ENCODE measurements at places on chromosomes 16 and 17.

- no peak overlapping the region for H3K27ac ChIP-seq
- no peaks in the 10 kb centered on the region for H3K4me1 ChIP-seq
- no peaks in the 10 kb centered on the region for H3K27me3 ChIP-seq
- DNase-seq: no peak
- H3K36me3 ChIP-seq: no peaks in the 10 kb centered on the region
- H3K4me3 ChIP-seq: no peak overlapping the region
Measured at GRCh38 chr17:15271741-15272140, 6.6 kb upstream of the PMP22 start.

- no peaks in the 10 kb centered on the region for H3K27me3 ChIP-seq
- H3K4me3 ChIP-seq: no peak overlapping the region
- no peak for DNase-seq
- H3K36me3 ChIP-seq: no peaks in the 10 kb centered on the region
Measured at GRCh38 chr16:55120826-55121225, 190.2 kb downstream of the IRX5 start.

DNA sequence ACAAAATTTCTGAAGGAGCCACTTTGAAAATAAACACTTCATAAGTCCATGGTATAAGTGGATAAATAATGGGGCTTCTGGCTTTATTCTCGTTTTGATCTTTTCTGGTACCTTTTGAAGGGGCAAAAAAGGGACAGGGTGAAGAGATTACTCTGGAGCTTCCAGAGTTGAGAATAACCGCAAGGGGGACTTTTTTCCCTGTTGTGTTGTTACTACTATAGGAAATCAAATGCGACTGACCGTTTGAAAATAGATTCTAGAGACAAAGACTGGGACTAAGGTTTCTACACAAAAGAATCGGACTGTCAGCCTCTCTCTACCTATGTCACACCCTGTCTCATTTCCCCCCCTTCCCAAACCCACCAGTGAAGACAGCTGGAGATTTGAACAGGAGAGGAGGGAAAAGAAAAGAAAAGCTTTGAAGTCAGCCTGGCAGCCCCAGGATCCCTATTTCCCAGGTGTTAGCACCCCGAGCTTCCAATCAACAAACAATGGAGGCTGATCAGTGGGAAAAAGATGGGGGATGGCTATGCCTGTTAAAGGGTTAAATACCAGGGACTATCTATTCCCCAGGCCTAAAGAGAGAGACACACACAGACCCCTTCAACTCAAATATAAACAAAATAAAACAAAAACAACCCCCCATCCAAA lies 8.4 kb downstream of the HOXB4 start:
- no peak overlapping the region for H3K4me3 ChIP-seq
- H3K27me3 ChIP-seq: peaks cover 86% of the 10 kb centered on the region
- no peak overlapping the region for H3K27ac ChIP-seq
- DNase-seq: no peak

GRCh38 chr17:57203040-57203439 lies 53.3 kb upstream of the MSI2 start:
- DNase-seq: no peak
- no peaks in the 10 kb centered on the region for H3K36me3 ChIP-seq
- H3K4me3 ChIP-seq: no peak overlapping the region
- H3K4me1 ChIP-seq: no peaks in the 10 kb centered on the region
- H3K27me3 ChIP-seq: no peaks in the 10 kb centered on the region
- H3K27ac ChIP-seq: no peak overlapping the region

- H3K4me1 ChIP-seq: peaks cover 11% of the 10 kb centered on the region
- H3K4me3 ChIP-seq: no peak overlapping the region
- peaks cover 7% of the 10 kb centered on the region for H3K36me3 ChIP-seq
- H3K27ac ChIP-seq: no peak overlapping the region
- no peak for DNase-seq
- H3K27me3 ChIP-seq: no peaks in the 10 kb centered on the region
Measured at GRCh38 chr17:80729761-80730160, 185.1 kb downstream of the RPTOR start.

GRCh38 chr17:50949989-50950877 lies 84.1 kb upstream of the TOB1 start:
- H3K27ac ChIP-seq: peak overlapping the region; percentile 79
- H3K4me3 ChIP-seq: no peak overlapping the region
- peak; percentile 76 for DNase-seq

DNA sequence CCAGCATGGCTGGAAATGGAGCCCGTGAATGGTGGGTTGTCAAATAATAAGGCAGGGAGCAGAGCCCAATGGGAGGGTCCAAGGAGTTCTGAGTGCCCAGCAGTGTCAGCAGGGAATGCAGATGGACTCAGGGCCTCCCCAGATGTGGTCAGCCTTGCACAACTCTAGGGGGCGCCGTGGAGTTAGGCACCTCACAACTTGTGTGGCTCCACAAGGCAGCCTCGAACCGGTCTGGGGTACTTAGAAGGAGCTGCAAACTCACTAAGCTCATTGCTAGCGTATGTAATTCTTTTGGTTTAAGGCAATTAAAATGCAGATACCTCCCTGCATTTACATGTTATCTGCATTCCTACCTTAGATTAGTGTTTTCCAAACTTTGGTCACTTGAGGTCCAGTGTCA lies 18.1 kb downstream of the IRF8 start:
- no peak for DNase-seq
- no peaks in the 10 kb centered on the region for H3K4me1 ChIP-seq
- H3K27ac ChIP-seq: no peak overlapping the region
- no peaks in the 10 kb centered on the region for H3K36me3 ChIP-seq
- H3K27me3 ChIP-seq: no peaks in the 10 kb centered on the region
- H3K4me3 ChIP-seq: no peak overlapping the region

GRCh38 chr17:76529224-76530094 lies 8.1 kb downstream of the CYGB start:
- H3K27ac ChIP-seq: peak overlapping the region; percentile 54
- DNase-seq: no peak
- peaks cover 48% of the 10 kb centered on the region for H3K4me1 ChIP-seq
- H3K4me3 ChIP-seq: no peak overlapping the region
- no peaks in the 10 kb centered on the region for H3K36me3 ChIP-seq
- H3K27me3 ChIP-seq: no peaks in the 10 kb centered on the region

- no peaks in the 10 kb centered on the region for H3K27me3 ChIP-seq
- no peak overlapping the region for H3K27ac ChIP-seq
- peaks cover 40% of the 10 kb centered on the region for H3K36me3 ChIP-seq
- no peak for DNase-seq
- no peak overlapping the region for H3K4me3 ChIP-seq
Measured at GRCh38 chr17:43531955-43532354, 14.2 kb downstream of the ETV4 start.

DNA sequence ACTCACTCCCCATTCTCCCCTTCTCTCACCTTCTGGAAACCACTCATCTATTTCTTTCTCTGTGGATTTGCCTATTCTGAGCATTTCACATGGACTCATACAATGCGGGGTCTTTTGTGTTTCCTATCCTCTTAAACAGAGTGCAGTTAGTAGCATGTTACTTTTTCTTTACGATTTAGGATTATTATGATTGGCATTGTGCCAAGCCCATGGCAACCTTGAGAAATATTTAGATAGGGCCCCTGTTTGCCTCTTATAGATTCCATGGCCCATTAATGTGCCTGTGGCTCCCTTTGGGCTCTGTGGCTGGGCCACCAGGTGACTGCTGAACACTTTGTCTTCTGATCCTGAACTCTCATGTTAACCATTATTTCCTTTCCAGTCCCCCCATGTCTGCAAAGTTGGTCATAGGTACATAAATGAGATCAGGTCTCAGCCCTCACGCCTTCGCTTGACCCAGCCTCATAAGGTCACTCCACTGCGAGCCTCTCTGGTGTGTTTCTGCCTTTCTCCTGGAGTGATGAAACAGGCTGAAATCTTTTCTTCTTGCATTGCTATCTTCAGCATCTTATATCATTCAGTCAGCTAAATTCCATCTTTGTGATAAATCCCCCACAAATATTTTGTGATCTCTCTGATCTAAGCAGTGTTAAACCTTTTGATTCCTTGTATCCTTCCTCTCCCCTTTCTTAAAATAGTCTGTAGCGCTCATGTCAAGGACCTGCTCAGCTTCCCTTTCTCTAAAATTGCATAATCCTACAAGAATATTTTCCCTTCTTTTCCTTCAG lies 44.0 kb downstream of the MYH3 start:
- H3K36me3 ChIP-seq: no peaks in the 10 kb centered on the region
- H3K4me3 ChIP-seq: no peak overlapping the region
- DNase-seq: no peak

Measured in keratinocyte (primary cell).